ENCODE measurements at places on chromosomes 16 and 17.

- DNase-seq = no peak
Measured at GRCh38 chr16:87457709-87458423, 35.0 kb downstream of the ZCCHC14 start.

- DNase-seq = no peak
Measured at GRCh38 chr17:32588982-32589381, 102.2 kb downstream of the CDK5R1 start.

GRCh38 chr17:17082878-17083277, 40.6 kb downstream of the MPRIP start:
- no peak for DNase-seq

DNA sequence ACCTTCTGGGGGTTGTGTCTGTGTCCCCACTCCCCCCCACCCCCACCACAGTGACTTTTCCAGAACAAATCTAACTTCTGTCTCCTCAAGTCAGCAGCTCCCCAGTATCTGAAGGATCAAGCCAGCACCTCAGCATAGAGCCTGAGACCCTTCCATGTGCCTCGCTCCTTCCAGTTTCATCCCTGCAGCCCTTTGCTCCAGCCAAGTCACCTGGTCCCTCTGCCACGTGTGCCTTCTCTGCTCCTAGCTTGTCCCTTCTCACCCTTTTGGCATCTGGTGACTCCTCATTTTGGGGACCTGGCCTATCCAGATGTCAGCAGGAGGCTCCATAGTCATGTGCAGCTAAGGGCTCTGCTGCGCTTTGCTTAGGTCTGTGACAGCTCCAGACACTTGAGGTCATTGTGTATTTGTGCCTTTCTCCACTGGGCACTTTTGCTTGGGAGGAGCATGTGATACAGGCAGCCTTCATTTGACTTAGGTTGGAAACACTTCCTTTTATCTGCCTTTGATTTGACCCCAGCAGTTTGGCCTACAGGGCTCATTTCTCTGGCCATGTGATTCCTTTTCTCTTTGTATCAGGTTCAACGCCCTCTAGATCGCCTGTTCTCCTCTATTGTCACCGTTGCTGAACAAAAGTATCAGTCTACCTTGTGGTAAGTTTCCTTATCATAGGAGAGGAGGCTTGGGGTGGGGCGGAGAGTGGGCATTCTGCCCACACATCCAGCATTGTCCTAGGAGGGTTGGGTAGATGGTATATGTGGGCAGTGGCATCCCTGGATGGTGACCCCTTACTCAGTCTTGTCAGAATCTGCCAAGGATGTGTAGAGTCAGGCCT, 7.1 kb upstream of the NFATC3 start:
- DNase-seq = no peak

- DNase-seq = no peak
Measured at GRCh38 chr17:81553616-81554181, 1.5 kb upstream of the FAAP100 start.

GRCh38 chr17:68152161-68152571, 95.7 kb upstream of the AMZ2 start:
- DNase-seq = no peak

GRCh38 chr16:29963021-29963743, 1.3 kb downstream of the TMEM219 start:
- DNase-seq = no peak
